Ureter (tissue), 1 donor: ENCODE measurements at places on chromosomes 12 and 14.

- DNase-seq: no peak
Measured at GRCh38 chr14:24232645-24233537, at the start of gene GMPR2. TSS of gene GMPR2 (plus strand) at chr14:24232929. CDS start at chr14:24233254, 325 bp downstream.

- no peak for DNase-seq
Measured at GRCh38 chr14:84087986-84088531, 1441.9 kb upstream of the FLRT2 start.

DNA sequence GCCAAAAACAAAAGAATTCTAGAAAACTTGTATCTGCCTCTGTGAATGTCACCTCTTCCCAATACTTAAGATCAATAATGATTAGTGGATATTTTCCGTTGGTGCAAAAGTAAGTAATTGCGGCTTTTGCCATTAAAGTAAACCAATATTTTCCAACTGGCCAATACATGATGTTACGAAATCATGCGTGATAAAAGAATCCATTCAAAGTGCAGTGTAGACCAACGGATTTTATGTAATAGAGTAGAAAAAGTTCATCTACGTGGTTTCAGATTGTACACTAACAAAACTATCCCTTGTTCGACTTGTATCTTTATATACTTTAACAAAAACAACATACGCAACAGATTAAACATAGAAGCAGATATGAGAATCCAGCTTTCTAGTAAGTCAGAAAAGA is 626 bp upstream of the ZNF268 start:
- DNase-seq: no peak

GRCh38 chr14:59245809-59246295 is 57.4 kb downstream of the DAAM1 start:
- no peak for DNase-seq

DNA sequence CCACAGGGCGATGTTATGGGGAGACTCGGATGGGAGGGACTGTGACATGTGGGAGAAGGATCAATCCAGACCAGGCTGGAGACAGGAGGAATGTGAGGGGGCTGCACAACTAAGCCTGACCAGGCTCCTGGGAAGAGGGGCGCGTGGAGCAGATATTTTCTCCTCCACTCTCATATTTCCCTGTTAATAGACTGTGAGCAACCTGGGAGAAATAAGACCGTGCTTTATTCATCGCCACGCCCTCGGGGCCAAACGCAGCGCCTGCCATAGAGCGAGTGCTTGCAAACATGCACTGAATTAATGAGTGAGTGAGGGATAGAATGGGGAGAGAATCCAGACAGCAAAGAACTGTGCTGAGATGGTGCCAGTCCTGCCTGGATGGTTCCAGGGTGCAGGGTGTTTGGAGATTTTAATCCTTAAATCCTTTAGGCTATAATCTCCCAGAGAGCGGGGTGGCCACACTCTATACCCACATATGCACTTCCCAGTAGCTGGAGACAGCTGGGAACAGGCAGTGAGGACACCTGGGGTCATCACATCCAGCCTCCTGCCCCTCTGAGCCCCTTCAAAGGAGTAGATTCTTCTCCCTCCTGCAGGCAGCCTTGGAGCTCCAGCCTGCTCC is 13.6 kb upstream of the FAIM2 start:
- DNase-seq: no peak

GRCh38 chr14:102933618-102934231 is 11.3 kb downstream of the AMN start:
- no peak for DNase-seq

DNA sequence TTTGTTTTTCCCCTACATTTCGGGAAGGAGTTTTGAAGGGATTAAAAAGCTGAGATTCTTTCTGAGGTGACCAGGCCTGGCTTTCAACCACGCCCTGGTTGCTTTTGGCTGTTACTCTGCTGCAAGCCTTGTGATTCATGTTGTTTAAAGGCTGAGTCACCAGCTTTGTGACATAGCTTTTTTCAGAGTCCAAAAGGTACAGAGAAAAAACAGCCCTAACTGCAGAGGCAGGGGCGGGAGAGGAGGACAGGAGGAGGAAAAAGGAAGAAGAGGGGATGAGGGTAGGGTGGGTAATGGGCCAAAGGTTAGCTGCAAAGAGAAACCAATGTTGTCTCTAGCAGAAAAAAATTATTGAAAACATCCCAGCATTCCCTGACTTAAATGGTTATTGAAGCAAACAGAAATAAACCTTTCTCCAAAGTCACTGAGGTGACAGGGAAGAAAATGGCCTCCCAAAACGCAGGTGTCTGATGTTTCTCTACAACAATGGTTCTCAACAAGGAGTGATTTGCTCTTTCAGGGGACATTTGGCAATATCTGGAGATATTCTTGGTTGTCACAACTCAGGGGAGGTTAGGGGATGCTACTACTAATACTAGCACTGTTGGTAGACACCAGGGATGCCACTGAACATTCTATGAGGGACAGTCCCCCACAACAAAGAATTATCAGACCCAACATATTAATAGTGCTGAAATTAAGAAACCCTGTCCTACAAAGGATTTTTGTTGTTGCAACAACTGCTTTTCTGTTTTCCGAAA is 2.1 kb upstream of the UBC start:
- DNase-seq: peak; percentile 85

DNA sequence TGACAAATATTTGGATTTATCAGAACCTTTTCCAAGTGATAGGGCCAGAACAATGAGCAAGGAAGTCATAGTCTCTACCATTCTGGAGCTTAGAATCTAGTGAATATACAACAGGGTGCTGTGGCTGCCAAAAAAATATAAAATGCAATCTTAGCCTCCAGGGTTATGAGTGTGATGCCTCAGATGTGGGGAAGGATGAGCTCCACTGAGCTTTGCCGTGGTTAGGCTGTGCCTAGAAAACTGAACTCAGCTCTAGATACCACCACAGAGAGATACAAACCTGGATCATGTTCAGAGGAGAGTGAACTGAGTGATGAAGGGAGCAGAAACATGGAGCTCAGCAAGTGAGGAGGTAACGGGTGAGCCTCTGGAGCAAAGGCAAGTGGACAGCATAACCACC is 138.1 kb upstream of the HIF1A start:
- DNase-seq: no peak

- no peak for DNase-seq
Measured at GRCh38 chr12:67727702-67728666, 79.4 kb downstream of the DYRK2 start.

DNA sequence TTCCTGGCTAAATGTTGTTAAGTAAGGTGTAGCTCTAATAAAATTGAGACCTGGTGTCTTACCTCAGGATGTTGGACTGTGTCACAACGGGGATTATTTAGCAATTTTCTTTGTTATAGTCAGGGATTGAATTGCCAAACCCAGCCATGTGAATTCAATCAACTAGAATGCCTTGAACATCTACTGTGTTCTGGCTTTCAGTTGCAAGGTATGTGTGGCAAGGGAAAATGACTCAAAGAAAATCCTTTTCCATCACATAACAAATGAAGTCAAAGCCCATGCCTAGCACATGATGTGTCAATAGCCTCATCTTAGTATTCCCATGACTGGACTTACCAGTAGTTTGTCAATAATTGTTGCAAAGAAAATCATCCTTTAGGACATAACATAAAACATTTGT is 519.8 kb upstream of the FLRT2 start:
- no peak for DNase-seq

GRCh38 chr12:109873653-109874052 is 6.7 kb downstream of the GLTP start:
- DNase-seq: no peak

DNA sequence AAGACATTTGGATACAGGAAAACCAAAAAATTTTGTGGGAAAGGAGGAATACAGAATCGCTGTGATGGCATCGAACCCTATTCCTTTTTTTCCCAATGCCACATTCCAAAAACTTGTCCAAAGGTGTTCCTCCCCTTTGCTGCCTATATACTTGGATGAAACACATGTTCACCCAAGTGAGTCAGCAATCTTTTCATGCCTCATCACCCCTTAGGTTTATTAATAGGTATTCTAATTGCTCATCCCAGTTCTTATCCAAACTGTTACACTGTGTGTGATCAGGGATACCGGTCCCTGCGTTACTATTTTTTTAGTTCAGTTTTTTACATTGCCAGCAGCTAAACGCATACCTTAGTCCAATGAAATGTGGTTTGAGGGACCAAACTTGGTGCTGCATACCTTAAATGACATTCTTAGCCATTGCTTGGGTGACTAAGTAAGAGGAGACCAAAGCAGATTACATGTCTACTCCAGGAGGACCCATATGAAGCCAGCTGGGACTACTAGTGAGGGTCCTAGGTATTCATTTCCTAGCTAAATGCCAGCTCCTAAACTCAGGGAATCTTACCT is 20.6 kb upstream of the ST8SIA1 start:
- DNase-seq: no peak

DNA sequence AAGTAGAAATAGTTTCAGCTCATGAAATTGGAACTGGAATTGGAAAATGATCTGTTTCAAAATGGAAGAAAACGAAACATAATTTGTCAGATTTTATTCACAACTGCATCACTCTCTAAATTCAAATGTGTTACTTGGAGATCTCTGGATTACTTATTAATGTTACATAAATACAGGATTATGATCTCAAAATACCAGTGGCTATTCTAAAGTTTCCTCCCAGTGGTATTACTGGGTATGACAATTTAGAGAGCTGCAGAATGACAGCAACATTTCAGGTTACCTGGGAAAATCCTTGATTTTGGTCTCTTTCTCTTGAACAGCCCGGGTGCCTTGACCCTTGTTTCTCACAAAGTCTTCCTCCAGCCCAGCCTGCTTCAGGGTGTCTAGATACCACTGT is 14.2 kb downstream of the FAM161B start:
- no peak for DNase-seq

GRCh38 chr12:78038541-78038940 is 207.8 kb downstream of the NAV3 start:
- DNase-seq: no peak

GRCh38 chr14:92491782-92492181 is 21.8 kb upstream of the RIN3 start:
- no peak for DNase-seq

DNA sequence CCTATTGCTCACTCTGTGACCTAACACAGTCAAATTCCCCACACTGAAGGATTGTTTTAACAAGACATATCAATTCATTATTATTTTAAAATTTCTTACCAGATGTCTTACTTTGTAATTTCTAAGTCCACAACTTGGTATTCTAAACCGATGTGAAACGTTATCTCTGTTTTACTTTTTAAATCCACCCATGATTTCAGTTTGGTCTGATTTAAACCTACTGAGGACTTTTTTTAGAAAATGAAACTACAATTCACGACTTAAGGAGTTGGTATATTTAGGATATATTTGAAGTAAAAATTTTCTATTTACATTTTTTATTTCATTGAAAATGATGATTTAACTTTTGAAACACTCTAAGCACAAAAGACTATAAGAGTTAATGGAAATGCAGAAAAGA is 35.1 kb upstream of the GRIP1 start:
- DNase-seq: no peak

DNA sequence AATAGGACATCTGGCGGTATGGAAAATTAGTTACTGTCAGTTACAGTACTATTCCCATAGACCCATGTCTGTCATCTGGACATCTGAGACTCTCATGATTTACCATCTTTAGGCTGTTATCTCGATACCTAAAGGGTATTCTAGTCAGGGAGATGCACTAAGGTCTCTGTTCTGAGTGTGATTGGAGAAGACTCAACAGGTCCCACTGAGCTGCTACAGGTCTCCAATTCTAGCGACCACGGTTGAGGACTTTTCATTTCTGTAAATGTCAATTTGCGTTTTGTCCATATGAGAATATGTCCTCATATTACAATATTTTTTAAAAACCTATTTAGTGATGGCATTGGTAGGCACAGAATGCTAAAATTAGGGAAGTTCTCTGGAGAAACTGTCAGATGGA is 1160.2 kb downstream of the TMEM121 start:
- DNase-seq: no peak

GRCh38 chr12:115569345-115570068 is 708.0 kb downstream of the MED13L start:
- no peak for DNase-seq

DNA sequence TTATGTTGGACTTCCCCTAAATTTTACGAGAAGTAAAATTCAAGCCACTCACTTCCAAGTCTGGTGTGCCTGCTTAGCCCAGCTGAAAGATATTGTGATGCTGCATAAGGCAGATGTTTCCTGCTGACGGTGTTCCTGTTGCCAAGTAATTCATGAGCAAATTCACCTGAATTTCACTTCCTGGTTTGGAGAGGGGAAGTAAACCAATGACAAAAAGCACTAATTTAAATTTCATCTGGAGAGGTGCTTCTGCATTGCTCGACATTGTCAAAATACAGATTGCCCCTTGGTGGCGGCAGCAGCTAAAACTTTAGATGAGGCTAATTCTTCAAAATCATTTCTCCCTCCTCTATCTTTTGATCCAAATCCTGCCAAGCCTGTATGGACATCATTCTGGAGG is 281.1 kb downstream of the AACS start:
- no peak for DNase-seq

DNA sequence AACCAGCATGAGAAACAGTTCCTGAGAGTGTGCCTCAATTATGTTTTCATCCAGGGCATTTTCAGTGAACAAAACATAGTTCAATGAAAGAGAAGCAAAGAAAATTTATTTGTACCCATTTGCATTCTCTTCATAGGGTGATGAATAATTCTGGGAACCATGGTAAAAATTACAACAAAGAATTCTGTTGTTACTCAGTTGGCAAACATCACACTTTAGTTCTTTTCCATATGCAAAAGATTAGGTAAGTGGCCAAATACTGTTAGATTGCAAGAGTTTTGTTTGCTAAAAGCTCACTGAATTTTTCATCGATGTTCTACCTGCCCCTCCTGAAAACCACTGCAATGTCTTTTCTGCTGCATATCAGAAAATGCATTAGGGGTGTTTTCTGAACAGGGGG is 132.4 kb upstream of the RGS6 start:
- no peak for DNase-seq

- DNase-seq: no peak
Measured at GRCh38 chr12:25501549-25501948, 51.5 kb downstream of the LMNTD1 start.

GRCh38 chr12:103571286-103571685 is 15.8 kb upstream of the STAB2 start:
- no peak for DNase-seq

DNA sequence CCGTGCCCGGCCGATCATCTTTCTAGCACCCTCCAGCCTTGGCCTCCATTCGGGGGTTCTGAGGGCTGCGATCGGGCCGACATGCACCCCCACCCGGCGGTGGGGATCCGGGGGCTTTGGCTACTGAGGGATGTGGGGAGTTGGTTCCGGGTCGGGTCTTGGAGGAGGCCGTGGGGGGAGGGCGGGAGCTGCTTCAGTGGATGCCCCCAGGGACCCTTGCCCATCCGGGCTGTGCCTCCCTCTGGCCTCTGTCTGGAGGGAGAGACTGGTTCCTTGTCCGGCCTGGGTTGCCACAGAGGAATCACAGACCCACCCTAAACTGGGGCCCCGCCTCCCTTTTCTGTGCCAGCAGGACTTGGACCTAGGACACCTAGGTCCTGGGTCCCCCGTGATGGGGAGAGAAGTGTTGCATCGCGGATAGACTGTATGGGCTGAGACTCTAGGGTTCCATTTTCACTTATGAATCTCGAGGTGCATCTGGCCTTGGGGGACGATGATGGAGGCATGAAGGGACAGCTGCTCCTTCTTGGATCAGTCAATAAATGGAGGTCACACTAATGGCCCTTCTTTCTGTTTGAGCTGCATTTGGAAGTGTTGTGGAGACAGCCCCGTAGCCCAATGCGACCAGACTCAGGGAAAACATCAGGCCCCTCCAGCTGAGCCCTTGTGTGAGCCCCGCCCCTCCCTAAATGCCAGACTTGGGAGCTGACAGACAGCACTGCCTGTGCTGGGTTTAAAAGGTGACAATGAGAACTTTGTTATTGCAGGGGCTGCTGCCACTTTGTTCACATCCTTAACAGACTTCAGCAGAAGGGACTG is 577 bp downstream of the DTX3 start:
- DNase-seq: no peak
